NCI-H2029 (cell line): ENCODE measurements at places on chromosomes 7 and 10.

DNA sequence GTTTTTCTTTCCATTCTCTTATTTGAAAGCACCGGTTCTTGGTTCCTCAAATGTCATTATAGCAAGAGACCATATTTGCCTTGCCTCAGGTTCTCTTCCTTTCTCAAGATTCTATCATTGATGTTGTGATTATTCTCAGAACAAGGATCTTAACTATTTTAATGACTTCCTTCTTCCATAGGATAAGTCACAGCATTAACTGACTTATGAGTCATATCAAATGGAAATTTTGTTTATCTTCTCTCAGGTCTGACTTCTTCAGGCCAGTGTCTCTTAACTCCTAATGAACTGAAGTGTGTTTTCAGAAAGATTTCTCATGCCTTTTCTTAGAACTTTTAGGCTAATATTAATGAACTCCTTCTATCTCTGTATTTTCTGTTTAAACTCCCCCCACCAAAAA lies 794.6 kb upstream of the LRRN3 start:
- DNase-seq = no peak

DNA sequence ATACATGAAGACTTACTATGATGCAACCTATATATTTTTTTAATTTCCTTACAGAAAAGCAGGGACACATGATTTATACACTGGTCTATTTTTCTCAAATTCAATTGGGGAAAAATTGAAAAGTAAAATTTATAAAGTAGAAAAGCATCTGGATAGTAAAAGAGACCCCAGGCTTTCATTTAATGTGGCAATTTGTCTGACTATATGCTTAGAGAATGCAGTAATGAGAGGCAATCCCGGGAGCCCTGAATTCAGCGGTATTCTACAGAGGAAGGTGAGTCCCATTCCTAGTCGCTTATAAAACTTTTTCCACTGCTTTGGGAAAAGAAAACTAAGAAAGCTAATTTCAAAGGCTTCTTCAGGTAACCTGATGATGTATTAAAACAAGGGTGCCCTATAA lies 167.1 kb downstream of the SEMA3D start:
- DNase-seq = no peak

- DNase-seq = no peak
Measured at GRCh38 chr10:6525599-6526165, 54.4 kb downstream of the PRKCQ start.

GRCh38 chr7:135879233-135879632 lies 97.9 kb downstream of the MTPN start:
- no peak for DNase-seq

- DNase-seq = no peak
Measured at GRCh38 chr7:131027287-131027773, 293.3 kb upstream of the KLF14 start.

DNA sequence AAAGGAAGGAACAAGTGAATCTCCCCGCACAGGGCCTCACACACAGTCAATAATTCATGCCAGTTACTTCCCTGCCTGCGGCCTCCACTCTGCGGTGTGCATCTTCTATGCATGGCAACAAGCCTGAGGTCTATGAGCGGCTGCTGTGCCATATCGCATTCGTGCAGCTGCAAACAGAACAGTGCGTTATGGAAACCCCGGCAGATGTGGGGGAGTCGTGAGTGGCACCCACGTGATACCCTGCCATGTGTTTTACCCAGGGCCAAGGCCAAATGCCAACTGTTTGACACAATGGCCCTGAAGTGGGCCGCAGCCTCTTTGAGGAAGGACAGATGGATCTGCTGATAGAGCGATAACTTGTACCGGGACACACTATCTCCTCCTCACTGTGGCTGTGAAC lies 13.4 kb downstream of the TNS3 start:
- DNase-seq = no peak

DNA sequence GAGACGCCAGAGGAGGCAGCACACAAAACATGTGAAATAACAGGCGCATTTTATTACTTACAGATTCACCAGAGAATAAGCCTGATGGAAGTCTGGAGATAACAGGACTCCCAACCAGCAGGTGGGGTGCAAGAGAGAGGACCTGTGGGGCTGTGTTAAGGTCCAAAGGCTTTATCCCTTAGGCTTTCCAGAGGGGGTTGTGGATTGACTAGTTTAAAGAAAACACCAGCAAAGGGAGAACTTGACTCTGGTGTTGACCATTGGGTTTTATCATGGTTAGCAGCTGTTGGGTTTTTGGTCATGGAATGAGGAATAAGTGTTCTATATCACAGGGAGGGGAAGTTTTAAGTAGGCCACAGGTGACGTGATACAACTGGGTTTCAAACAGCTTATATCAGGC lies 1.6 kb upstream of the CRPPA start:
- DNase-seq = no peak

GRCh38 chr10:62805231-62806099 lies 945 bp downstream of the ADO start:
- DNase-seq = no peak

- peak; percentile 17 for DNase-seq
Measured at GRCh38 chr7:50821457-50822008, 38.8 kb upstream of the GRB10 start.
